Smooth muscle cell of bladder (primary cell): ENCODE measurements at places on chromosomes 2 and 18. TPM values are rescaled to one million over a fixed set of nuclear protein-coding genes. Genes with fewer than 3 reads are reported as not detected.

Gene STK25
- 140 and 173 TPM in 2 replicates for total RNA-seq

Gene KCNG2
- 1.3 and 4.7 TPM in 2 replicates for total RNA-seq

Gene LYPD6
- 0.18 and 0.57 TPM in 2 replicates for total RNA-seq

Gene TRPM8
- total RNA-seq: under 0.01 TPM in 1 of 2 replicates, not detected in the other

Gene SLC8A1
- 13.1 and 19.8 TPM in 2 replicates for total RNA-seq

Gene SMAD2
- total RNA-seq: 58.9 and 104 TPM in 2 replicates

Gene ERFE
- total RNA-seq: 1.7 and 7.3 TPM in 2 replicates

Gene RUFY4
- total RNA-seq: not detected in 2 replicates

Gene ALKAL2
- 0.43 TPM in 1 of 2 replicates, not detected in the other for total RNA-seq

Gene RESP18
- total RNA-seq: not detected in 2 replicates

Gene PRLH
- not detected in 2 replicates for total RNA-seq

Gene SAP130
- total RNA-seq: 1.8 and 2.2 TPM in 2 replicates

Gene FNDC4
- 11.9 and 14.0 TPM in 2 replicates for total RNA-seq

Gene NR4A2
- total RNA-seq: 0.09 and 1.00 TPM in 2 replicates

Gene OR6B2
- not detected in 2 replicates for total RNA-seq

Gene OSGEPL1
- 4.8 and 5.0 TPM in 2 replicates for total RNA-seq

Gene MYO1B
- 83.3 and 127 TPM in 2 replicates for total RNA-seq

Gene MZT2B
- 150 and 204 TPM in 2 replicates for total RNA-seq

Gene IGFBP5
- total RNA-seq: 928 and 1,359 TPM in 2 replicates

Gene FEV
- total RNA-seq: not detected in 2 replicates

Gene PROKR1
- total RNA-seq: not detected in 2 replicates

Gene DOK6
- total RNA-seq: 7.3 and 12.3 TPM in 2 replicates

Gene GNAL
- total RNA-seq: 0.65 and 0.71 TPM in 2 replicates

Gene MSH2
- total RNA-seq: 11.0 and 13.7 TPM in 2 replicates

Gene TMEM163
- not detected in 2 replicates for total RNA-seq

Gene NEU2
- total RNA-seq: not detected in 2 replicates
